Inflammatory macrophage treated with lipopolysaccharide for 1 hour (primary cell): ENCODE measurements at places on chromosomes 12 and 14.

DNA sequence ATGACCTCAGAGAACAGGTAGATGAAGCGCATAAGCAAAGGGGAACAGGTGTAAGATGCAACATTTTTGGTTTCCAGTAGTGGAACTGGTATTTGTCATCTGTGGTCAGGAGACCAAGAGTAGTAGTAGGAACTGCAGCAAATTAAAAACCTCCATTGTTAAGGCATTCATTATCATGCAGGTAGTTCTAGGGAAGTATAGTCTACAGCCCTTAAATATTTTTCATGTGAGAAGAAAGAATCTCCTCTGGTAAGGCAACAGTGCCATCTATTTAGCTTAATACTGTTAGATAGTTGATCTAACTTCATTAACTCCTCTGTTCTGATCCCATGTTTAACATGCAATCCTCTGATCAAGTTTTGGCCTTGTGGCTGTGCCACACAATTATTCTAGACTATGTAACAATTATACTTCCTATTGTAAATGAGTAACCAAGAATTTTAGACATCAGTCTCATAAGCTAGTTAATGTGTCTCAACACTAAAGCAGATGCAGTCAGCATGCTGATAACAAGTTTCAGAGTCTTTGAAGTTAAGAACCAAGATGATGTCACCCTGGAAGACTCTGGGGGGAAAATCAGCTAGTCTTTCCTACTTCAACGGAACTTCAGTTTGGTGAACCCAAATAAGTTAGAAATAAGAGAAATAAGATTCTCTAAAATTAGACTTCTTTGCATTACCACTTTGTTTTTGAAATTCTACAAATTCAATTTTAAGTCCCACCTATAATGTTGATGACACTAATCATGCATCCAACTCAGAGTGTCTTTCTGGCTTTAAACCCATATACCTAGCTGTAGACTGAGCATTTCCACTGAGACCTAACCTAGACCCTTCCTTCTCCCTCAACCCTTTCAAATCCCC is 70.9 kb downstream of the STXBP6 start:
- DNase-seq, result no peak

DNA sequence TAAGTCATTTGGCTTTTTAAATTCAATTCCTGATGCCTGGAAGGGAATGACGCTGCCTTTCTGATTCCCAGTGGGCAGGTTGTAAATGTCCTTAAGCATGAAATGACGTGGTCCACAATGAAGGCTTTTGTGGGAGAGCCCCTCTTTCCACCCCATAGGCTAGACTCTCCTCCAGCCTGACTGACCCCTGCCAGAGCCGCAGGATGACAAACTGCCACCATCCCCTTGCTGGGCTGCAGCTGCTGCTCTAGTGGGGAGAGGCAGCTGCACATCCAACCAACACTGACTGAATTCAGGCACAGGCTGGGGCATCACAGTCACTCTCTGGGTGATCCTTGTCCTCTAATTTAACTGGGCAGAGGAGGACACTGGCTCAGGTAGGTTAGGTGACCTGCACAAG is 6.3 kb downstream of the TSPAN11 start:
- DNase-seq, result no peak

- no peak for DNase-seq
Observed at GRCh38 chr12:2163177-2163941, 110.6 kb downstream of the CACNA1C start.

DNA sequence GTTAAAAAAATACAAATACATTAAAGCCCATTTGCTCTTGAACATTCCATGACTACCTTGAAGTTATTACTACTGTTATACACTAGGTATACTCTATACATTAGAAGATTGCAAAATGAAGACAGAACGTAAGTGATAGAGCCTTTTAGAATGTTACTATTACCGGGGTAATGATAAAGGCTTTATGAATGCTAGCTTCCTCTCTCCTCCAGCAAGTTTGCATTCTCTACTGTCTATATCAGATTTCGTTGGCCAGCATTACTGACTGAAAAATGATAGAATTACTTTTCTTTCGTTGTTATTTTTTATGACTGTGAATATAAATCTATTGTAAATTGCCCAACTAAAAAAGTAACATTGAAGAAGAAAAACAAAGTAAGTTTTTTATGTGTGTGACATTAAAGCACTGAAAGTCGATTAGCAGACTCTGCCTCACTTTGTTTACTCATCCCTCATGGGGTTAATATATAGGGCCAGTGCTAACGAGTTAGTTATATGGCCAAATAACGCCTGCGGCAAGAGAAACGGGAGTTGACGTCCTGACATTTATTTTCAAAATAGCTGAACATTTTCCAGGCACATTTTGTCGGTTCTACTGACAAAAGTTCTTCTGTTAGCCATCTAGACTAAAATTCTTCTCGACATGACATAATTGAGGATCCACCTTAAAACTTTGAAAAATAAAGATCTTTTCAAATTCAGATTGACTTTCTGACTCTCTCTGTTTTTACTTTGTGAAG is 163.8 kb upstream of the KITLG start:
- no peak for DNase-seq

- DNase-seq, result no peak
Observed at GRCh38 chr12:118827047-118827446, 154.3 kb upstream of the SRRM4 start.

DNA sequence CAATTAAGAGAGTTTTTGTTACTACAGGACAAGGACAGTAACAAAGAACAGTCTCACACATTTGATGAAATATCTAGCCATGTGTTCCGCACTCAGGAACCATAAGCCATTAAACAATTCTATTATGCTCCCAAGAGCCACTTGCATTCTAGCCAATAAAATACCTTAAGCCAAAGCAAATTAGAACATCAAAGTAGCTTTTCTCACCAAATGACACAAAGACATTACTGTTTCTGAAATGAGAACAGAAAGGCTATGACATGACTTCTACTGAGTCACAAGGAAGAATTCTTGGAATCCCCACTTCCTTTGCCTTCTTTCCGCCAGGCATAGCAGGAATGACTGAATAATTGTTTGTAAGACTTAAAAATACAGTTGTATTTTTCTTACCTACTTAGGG is 445.8 kb downstream of the ATP23 start:
- no peak for DNase-seq

GRCh38 chr12:131824450-131824849 is 3.7 kb upstream of the MMP17 start:
- DNase-seq, result no peak

- peak; percentile 32 for DNase-seq
Observed at GRCh38 chr12:27785882-27786570, 6.0 kb upstream of the MANSC4 start.

- no peak for DNase-seq
Observed at GRCh38 chr12:111991946-111992345, 21.0 kb downstream of the TMEM116 start.
